ENCODE measurements at places on chromosomes 4 and X.

DNA sequence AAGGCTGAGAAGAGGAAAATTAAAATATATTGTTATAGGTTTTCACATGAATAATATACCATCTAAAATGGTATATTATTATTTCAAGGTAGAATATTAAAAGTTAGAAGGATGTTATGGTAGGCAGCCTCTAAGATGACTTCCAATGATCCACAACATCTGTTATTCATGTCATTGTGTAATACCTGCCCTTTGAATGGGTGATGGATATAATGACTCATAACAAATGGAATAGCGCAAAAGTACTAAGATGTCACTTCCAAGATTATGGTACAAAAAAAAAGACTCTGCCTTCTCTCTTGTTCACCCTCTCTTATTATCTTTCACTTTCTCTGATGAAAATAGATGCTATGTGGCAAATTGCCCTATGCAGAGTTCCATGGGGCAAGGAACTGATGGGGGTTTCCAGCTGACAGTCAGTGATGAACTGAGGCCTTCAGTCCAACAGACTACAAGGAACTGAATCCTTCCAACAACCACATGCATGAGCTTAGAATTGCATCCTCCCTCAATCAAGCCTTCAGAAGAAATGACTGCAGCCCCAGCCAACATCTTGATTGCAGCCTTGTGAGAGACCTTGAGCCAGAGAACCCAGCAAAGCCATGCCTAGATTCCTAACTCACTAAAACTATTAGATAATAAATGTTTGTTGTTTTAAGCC lies 57.7 kb downstream of the HS6ST2 start:
- DNase-seq: no peak

- DNase-seq: no peak
Observed at GRCh38 chr4:93501946-93502345, 326.6 kb upstream of the ATOH1 start.

DNA sequence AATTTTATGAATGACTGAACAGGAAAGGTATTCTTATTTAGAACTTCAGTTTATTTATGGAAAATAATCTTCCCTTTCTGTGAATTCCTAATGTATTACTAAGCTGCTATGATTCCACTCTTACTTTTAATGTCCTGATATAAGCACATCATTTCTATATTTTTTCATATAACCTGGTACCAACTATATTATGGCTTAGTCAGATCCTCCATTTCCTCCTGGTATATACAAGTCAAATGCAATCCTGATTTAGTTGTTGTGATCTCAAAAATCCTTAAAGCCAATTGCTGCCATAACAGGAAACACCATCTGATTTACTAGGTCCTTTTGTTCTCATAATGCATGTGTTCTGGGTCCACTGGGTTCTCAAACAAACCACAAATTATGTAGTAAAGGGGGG lies 26.8 kb downstream of the TRMT2B start:
- DNase-seq: no peak

DNA sequence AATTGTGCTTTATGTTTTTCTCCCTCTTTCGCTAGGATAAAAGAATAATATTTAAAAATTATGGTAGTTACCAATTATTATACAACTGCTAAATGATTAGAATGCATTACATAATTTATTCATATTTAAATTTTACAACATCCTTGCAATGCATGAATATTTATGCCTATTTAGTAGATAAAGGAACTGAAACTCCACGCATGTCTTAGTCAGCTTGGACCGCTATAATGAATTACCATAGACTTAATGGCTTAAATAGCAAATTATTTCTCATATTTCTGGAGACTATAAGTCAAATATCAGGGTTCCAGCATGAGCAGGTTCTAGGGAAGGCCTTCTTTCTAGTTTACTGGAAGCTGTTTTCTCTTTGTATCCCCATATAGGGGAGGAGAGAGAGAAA lies 1555.4 kb upstream of the ADGRL3 start:
- no peak for DNase-seq

DNA sequence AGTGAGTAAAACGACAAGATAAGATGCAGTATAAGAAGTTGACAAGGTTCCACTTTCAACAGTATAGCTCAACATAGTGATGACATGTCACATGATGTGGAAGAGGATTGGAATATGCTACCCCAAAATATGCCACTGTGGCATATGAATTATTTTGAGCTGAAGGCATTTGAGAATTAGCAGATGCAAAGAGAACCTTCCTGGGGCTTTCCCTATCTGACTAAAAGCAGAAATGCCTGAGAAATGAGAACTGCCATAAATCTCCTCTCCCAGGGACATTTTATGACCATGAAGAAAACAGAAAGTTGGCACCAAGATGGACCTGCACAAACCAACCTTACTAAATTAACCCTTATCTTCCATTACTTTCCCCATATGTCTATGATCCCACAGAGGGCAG lies 24.8 kb downstream of the CDKN2AIP start:
- no peak for DNase-seq

DNA sequence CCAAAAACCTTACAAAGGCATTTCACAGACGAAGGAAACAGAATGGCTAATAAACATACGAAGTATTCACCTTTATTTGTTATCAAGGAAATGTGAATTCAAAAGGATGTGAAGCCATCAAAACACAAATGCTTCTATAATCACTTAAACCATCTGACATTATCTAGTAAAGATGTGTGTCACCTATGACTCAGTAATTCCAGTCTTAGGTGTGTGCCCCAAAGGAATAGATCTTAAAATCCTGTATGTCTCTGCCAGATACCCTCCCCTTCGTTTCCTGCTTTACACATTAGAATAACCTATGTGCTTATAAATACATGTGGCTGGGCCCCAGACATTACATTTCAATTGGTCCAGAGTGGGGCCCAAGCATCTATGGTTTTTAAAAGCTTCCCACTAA lies 41.8 kb upstream of the CEP135 start:
- DNase-seq: no peak

GRCh38 chrX:2351321-2351720 lies 149.5 kb downstream of the DHRSX start:
- no peak for DNase-seq

DNA sequence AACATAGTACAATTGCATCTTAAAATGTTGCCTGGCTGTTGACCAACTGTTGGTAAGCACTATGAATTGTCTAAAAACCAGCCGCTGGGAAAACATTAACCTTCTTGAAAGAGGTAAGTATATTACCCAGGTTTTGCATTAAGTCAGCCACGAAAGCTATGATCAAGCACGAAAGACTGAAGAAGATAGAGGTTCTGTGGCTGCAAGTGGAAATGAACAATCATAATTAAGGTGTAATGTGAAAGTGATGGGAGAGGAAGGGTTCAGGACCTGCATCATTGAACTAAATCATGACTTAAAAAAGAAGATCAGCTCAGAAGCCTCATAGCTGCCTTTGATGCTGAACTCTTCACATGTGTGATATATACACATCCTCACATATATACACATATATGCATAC lies 341.0 kb downstream of the NR3C2 start:
- no peak for DNase-seq

Measured in stimulated activated CD8-positive, alpha-beta memory T cell treated with anti-CD3 and anti-CD28 coated beads, Interleukin-7, amount 100 ng/mL, for 1 hour (primary cell).